Stimulated activated CD8-positive, alpha-beta memory T cell treated with anti-CD3 and anti-CD28 coated beads, Interleukin-4, amount 100 ng/mL, for 4 hours (primary cell): ENCODE measurements at places on chromosomes 5 and 9.
A peak's percentile ranks its signal among the peaks of the same experiment; 100 is the strongest.

DNA sequence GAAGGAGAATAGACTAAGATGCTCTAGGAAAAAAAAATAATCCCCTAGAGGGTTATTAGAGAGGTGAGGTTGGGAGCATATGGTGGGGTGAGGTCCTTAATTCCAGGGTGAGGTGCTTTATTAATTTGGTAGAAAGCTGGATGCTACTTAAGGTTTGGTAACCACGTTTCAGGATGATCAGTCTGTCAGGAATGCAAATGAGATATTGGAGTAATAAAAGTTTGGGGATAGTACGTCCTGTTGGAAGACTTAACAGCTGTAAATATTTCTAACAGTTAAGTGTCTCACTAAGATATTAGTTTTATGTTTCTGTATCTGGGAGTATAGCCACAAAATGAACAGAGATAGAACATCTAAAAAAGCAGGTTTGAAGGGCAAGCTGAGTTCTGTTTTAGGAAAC is 578.9 kb downstream of the CETN3 start:
- no peak for DNase-seq

- no peak for DNase-seq
Measured at GRCh38 chr5:52702877-52703276, 84.8 kb upstream of the ITGA1 start.

DNA sequence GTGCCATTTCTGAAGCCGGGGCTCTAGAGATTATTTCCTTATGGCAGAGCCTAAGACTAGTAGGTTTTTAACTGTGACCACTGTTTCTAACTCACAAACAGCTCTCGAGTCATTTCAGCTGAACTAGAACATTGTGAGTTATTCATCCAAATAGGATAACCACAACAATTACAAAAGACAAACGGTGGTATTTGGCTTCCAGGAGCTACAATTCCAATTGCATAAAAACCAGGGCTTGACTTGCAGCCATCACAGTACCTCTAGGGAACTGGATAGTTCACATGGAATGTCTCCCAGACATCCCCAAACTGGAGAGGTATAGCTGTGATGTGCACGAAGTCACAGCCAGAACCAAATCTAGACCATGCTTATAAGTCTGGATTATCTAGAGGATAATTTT is 224.8 kb downstream of the FAM114A2 start:
- no peak for DNase-seq

DNA sequence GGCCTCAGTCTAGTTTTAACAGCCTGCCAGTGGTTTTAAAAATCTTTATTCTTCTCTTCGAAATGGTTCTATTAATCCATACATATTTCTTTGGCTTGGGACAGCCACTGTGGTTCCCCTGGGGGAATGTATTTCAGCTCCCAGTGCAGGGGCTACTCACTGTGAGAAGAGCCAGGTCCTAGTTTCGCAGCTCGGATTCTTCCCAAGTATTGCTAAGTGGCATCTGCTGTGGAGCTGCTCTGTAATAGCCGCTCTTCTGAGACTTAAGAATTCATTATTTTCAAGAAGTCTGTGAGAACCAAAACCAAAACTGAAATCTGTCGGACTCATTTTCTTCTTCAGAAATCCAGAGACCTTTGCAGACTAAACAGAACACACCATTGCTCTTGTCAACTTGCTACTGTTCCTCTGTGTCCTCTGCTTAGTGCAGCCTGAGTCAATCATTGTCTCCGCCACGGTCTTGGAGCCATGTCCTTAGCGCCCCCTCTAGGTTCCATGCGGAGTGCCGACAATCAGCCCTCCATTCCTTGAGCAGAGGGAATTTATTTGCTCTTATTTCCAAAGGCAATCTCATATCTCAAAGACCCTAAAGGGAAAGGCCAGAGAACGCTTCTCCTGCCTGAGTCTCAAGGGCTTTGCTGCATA is 478.2 kb downstream of the SPATA31D1 start:
- DNase-seq: no peak

DNA sequence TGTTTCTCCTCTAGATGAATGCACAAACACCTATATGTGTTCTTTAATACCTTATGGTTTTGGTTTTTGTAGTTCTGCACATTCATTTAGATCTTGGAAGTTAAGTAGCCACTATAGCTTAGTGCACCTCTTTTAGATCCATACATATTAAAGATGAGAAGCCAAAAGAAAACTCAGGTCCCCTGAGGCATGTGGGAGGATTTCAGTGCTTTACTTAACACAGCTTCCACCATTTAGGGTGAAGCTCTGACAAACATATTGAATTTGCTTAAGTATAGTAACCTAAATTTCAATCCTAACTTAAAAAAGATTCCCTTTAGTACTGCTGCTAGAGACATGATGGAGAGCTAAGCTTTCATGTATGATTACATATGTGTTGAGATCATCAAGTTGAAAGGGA is 25.6 kb upstream of the RICTOR start:
- no peak for DNase-seq

DNA sequence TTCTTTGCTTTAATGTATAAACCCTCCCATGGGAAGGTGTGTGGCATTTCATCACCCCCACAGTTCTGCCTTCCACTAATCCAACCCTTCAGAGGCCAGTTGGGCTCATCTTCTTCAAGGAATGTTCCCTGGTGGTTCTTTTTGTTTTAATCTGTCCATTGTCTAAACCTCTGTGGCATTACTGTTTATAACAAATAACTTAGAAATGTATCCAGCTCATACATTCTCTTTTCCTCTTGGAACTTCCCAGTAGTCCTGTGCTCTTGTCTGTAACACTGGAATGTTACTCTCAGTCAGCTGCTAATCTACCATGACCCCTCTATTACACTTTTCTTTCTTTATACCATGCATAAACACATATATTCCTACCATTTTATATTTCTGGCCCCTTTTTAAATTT is 213.5 kb upstream of the TARS1 start:
- no peak for DNase-seq

DNA sequence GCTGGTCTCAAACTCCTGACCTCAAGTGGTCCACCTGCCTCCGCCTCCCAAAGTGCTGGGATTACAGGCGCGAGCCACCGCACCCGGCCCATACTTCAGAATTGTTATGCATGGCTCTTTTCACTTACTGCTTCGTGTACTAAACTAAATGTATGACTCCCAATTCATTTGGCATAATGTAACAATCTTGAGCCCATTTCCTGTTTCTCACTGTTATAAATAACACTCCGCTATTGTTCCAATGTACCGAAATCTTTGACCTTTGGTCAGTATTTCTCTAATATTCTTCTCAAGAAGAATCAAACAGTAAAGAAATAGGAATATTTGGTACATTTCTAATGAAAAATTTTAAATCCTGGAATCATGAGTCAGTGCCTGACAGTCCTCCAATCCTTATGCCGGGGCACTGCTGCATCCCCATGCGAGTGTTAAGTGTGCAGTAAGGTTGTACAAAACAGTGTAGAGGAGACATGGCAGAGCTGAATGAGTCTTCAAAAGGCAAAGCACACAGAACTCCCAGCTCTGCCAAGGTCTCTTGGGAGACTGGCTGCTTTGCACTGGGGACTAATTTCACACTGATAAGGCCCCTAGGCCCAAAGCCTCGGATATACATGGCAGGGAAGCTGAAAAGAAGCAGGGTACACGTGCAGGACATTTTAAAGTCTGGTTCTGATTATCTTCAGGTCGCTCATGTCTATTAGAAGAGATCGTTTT is 58.4 kb downstream of the HABP4 start:
- DNase-seq: no peak

- no peak for DNase-seq
Measured at GRCh38 chr5:14332746-14333145, 189.6 kb downstream of the TRIO start.

GRCh38 chr9:128034821-128035652 is 32.1 kb downstream of the NAIF1 start:
- peak; percentile 22 for DNase-seq

- DNase-seq: no peak
Measured at GRCh38 chr5:96297290-96297689, 135.8 kb downstream of the PCSK1 start.
